ENCODE measurements at places on chromosomes 1 and 21.
A peak's percentile ranks its signal among the peaks of the same experiment; 100 is the strongest.

DNA sequence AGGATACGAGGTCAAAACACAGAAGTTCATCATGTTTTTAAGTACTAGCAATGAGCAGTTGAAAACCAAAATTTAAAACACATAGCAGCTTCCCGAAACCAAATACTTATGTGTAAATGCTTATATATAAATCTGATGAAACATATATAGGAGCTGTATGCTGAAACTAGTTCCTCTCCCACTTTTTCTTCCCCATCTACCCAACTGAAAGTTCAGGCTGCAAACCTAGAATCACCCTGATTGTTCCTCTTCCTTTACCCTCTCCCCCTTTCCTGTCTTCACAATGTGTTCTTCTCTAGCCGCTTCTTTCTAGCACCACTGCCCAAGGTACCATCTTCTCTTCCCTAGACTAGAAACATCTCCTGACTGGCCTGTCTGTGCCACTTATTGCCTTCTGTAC, 90.6 kb downstream of the ST3GAL3 start:
- peak; percentile 59 for DNase-seq

GRCh38 chr1:40449684-40450494, at the start of gene ZFP69B:
Gene ZFP69B (plus strand): TSS chr1:40450476. CDS start chr1:40450962, 486 bp downstream.
- DNase-seq = peak; percentile 92

GRCh38 chr21:27759091-27759659, 792.3 kb upstream of the ADAMTS5 start:
- no peak for DNase-seq

- no peak for DNase-seq
These were observed 176.7 kb downstream of the TTLL7 start for GRCh38 chr1:83822208-83822607.

DNA sequence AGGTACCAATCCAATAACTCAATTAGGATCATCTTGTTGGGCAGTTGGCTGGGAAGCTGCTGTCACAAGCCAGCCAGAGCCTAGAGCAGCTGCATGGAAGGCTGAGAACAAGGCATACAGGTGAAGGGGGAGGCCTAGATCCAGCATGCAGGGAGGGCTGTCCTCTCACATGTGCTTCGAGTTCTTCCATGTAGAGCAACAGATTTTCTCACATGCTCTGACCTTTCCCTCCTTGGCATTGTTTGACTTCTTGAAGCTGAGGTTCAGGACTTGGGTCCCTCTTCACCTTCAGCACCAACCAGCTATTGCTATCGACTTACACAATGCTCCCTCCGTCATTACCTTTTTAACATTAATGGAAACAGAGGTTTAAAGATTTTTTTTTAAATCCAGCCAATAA, 257.7 kb downstream of the ATG4C start:
- DNase-seq = no peak

DNA sequence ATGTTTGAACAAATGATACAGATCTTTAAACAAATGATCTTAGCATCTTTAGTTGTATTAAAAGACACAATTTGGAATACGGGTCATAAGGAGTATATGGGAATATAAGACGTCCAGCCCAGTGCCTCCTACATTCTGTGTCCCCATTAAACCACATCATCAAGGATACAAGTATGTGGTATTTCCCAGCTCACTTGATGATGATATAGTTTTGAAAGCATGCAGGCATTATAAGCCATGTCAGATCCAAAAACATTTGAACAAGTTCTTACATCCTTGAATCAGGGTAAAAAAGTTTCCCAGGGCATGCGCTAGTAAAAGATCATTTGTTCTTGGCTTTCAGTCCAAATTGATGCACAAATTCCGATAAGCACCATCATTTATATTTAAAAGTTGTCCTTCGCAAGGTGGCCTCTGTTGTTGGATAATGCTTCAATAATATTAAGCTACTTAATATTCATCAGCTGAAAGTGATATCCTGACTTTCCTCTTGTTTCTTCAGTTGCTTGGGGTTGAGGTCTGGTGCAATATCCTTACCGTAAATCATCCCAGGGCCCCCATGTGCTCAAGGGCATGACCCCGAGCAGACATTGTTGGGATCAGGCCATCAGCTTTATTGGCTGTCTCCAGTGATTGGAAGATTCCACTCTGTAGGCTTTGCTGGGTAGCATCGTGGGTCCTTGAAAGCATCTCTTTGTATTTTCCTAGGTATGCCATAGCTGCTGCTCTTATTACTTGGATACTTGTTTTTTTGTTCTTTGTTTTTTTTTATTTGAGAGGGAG, 61.8 kb downstream of the CENPF start:
- DNase-seq = no peak

- no peak for DNase-seq
These were observed 6.6 kb downstream of the SCAF4 start for GRCh38 chr21:31725202-31725839.

DNA sequence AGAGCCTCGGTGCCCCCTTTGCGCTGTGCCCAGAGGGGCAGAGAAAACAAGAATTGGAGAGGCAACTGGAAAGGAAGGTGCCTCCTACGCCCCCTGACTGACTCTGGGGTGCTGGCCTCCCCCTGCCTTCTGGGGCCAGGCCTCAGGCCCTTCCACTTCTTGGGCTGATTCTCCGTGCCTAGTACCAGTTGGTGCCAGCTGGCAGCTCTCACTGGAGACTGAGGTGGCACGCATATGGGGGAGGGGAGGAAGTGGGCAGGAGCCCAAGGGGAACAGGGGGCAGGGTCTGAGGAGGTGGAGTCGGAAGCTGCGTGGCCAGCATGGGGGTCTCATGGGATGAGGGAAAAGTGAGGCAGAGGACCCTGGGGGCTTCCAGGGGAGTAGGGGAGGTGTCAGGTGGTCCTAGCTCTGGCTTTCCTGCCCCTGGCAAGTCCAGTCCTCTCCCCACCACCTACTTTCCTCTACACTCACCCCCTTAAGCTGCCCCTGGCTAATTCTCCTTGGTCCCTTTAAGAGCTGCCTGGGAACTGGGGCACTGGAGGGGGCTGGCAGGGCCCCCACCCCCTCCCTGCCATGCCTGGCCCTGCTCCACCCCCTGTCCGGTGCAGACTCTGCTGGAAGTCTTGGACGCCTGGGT, 6.5 kb upstream of the SEMA4A start:
- no peak for DNase-seq

- no peak for DNase-seq
These were observed 59.0 kb upstream of the BACE2 start for GRCh38 chr21:41108668-41109585.

DNA sequence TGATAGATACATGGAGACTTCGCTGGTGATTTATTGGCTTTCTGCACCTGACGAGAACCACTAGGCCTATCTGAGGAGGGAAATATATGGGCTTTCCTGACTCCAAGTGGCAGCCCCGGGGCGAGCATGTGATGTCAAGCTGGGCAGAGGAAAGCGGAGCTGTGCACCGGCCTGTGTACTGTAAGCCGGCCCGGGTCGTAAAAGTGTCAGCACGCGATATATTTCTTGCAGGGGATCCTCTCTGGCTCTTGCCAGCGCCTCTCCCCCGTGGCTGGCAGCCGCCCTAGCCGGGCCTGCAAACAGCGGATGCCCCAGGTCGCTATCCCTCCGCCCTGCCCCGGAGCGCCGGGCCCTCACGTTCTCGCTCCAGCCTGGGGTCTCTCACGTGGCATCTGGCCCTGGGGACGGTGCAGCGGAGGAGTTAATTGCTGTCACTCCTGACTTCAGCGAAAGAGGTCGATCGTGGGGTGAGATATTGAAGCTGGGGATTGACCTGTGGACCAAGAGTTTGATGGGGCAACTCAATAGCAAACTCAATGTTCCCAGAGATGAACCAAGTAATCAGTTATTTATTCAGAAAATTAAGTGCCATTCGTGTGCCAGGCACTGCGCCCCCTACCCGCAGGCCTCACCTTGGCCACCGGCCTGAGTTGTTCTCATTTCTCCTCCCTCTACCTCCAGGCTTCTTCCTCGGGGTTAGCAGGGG, 41.0 kb upstream of the HAO2 start:
- peak; percentile 13 for DNase-seq

All from NB4 (cell line).